ENCODE measurements at places on chromosomes 7 and 10.

DNA sequence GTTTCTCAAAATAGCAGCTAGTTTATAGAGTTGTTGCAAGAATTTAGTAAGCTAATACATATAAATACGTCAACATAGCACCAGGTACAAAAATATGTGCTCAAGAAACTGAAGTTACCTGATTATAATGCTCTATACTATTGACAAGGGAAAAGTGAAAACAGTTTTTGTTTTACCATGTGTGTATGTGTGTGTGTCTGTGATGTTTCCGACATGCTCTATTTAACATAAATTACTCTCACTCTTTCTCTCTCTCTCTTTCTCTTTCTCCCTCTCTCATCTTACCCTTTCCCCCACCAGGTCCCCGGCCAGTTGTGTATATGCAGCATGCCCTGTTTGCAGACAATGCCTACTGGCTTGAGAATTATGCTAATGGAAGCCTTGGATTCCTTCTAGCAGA is 4.3 kb downstream of the LIPN start:
- no peak for DNase-seq
- H3K27me3 ChIP-seq, result no peaks in the 10 kb centered on the region
- H3K4me1 ChIP-seq, result peaks cover 7% of the 10 kb centered on the region
- no peaks in the 10 kb centered on the region for H3K36me3 ChIP-seq

GRCh38 chr7:144671429-144671828 is 164.4 kb downstream of the TPK1 start:
- no peak overlapping the region for H3K4me3 ChIP-seq
- no peaks in the 10 kb centered on the region for H3K27me3 ChIP-seq
- no peak for DNase-seq
- peaks cover 7% of the 10 kb centered on the region for H3K4me1 ChIP-seq
- H3K27ac ChIP-seq, result no peak overlapping the region

DNA sequence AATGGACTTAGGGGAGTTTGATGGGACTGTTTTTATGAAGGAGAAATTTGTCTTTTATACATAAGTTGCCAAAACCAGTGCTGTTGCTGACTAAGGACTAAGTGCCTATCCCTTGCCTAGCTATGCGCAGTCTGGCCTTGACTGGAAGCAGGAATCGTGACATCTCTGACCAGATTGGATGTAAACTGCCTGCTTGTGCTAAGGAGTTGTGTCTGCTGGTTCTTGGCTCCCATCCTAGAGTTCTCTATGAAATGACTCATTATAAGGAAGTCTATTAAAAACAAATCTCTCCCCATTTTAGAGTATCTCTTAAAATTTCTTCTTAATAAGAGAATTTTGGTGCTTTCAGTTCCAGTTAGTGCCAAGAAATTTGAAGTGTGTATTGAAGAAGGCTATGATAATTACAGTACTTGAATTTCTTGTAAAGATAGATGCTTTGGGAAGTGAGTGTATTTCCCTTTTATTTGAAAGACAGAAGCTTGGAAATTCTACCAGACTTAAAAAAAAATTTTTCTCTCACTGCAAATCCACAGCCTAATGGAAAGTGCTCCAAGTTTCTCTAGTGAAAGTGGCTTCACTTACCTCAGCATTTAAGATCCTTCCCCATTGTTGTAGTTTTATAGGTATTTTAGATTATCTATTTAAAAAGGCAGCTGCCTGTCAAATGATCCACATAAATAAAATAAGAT is 77.6 kb downstream of the BICC1 start:
- no peaks in the 10 kb centered on the region for H3K27me3 ChIP-seq
- H3K36me3 ChIP-seq, result no peaks in the 10 kb centered on the region
- H3K27ac ChIP-seq, result no peak overlapping the region
- DNase-seq, result no peak
- no peak overlapping the region for H3K4me3 ChIP-seq
- H3K4me1 ChIP-seq, result no peaks in the 10 kb centered on the region

GRCh38 chr10:22268503-22268902 is 47.7 kb upstream of the COMMD3 start:
- no peaks in the 10 kb centered on the region for H3K4me1 ChIP-seq
- no peak overlapping the region for H3K27ac ChIP-seq
- no peak for DNase-seq
- H3K36me3 ChIP-seq, result no peaks in the 10 kb centered on the region
- H3K4me3 ChIP-seq, result no peak overlapping the region
- H3K27me3 ChIP-seq, result peaks cover 32% of the 10 kb centered on the region
